ENCODE measurements at places on chromosomes 2 and 18.

DNA sequence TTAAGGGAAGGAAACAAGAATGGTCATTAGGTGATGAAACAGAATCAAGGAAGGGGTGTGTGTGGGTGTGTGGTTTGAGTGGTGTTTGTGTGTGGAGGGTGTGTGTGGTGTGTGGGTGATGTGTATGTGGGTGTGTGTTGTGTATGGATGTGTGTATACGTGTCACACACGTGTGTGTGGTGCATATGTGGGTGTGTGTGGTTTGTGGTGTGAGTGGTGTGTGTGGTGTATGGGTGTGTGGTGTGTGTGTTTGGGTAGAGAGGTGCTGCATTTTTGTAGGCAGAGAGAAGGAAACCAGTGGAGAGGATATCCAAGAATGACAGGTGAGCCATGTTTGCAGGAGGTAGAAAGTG, 1.1 kb upstream of the CEP192 start:
- DNase-seq, result no peak

DNA sequence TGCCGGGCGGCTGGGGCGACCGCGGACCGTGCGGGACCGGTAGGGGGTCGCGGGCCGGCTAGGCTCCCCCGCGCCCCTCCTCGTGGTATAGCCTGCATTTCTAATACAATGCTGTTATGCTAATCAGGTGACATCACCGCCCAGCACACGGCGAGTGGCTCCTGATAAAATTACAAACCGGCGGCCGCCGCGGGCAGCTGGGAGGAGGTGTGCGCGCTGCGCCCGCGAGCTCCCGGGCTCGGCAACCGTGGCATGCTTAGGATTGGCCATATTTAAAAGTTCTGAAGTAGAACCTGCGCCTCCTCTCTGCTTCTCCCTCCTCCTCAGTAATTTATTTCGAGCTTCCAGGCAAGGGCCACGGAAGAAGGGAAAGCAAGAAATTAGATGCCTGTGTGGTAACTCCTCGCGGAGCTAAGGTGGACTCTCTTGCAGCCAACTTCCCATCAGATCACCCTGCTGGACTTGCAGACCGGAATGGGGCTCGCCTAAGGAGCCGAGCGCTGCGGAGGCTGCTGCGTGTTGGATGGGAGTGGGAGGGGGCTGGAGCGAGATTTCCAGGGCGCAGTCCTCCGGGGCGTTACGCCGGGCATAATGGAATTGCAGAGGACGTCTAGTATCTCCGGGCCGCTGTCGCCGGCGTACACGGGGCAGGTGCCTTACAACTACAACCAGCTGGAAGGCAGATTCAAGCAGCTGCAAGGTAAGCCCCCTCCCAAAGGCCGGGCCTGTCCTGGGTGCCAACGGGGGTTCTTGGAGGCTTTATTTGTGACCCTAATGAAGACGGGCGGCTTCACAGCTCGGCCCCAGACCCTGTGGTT, 102.3 kb downstream of the SPTBN1 start:
- DNase-seq, result no peak

- no peak for DNase-seq
Measured at GRCh38 chr18:78622251-78622906, 357.2 kb upstream of the SALL3 start.

GRCh38 chr2:120392923-120393322, 47.0 kb downstream of the INHBB start:
- no peak for DNase-seq

- no peak for DNase-seq
Measured at GRCh38 chr2:218291318-218292047, 820 bp downstream of the TMBIM1 start.

DNA sequence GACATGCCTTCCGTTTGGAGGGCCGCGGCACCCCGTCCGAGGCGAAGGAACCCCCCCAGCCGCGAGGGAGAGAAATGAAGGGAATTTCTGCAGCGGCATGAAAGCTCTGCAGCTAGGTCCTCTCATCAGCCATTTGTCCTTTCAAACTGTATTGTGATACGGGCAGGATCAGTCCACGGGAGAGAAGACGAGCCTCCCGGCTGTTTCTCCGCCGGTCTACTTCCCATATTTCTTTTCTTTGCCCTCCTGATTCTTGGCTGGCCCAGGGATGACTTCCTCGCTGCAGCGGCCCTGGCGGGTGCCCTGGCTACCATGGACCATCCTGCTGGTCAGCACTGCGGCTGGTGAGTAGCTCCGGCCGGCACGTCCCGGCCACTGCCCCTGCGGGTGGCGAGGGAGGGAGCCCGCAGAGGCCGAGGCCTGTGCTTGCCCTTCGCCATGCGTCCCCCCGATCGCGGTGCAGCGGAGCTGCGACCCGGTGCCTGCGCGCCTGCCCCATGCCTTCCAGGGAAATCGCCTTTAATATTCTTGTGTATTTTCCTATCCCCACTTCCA, 1.2 kb downstream of the BMPR2 start:
- no peak for DNase-seq

- DNase-seq, result no peak
Measured at GRCh38 chr2:207682557-207682956, 28.9 kb upstream of the CCNYL1 start.

DNA sequence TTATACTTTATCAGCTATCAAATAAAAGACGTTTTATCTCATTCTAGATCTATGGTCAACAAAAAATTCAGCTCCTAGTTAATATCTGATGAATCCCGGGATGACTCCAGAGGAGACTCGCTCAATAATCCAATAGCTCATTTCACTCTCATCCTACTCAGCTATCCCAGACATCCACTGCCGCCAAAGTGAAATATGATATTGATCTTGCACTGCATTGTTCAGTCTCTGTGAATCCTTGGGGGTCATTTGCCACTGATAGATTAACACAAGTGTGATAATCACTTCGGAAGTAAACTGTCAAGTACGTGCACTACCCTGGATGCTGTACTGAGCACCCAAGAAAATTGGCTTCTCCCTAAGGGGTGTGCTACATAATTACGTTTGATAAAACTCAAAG, 249.1 kb downstream of the SUCLG1 start:
- DNase-seq, result no peak

- DNase-seq, result no peak
Measured at GRCh38 chr2:237892478-237892877, 33.1 kb downstream of the RAMP1 start.
